ENCODE measurements at places on chromosomes 6 and 20.

GRCh38 chr6:47360388-47360787, 50.7 kb upstream of the TNFRSF21 start:
- DNase-seq = no peak

DNA sequence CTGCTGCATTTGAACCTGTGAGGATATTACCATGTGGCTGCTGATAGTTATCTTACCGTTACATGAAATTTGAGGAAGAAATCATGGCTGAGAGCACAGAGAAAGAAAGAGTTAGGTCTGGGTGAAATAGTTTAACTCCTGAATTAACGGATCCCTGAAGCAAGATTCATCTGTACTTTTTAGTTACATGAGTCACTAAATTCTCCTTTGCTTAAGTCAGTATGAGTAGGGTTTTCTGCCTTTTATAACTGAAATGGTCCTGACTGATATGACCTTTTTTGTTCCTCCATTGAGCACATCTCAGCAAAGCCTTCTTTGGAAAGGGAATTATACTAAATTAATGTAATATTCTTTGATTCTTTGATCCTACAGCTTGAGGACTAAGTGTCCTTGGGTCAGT, 333.3 kb upstream of the ZFP64 start:
- DNase-seq = no peak

DNA sequence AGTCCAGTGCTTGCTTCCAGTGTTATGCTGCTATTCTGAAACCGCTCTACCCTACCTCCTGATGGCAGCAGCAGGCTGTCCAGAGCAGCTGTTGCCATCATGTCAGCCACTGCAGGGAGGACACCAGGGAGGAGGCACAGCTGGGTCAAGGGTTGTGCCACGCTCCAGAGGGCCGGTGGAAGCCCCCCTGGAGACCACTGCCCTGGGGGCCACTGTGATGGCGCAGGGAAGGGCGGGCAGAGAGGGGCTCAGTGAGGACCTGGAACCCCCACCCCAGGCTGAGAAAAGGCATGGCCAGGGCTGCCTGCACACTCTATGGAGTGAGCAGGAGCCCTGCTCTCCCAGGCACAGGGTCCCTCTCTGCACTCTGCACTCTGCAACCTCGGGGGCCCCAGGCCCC, 271.3 kb upstream of the BTBD3 start:
- peak; percentile 20 for DNase-seq

DNA sequence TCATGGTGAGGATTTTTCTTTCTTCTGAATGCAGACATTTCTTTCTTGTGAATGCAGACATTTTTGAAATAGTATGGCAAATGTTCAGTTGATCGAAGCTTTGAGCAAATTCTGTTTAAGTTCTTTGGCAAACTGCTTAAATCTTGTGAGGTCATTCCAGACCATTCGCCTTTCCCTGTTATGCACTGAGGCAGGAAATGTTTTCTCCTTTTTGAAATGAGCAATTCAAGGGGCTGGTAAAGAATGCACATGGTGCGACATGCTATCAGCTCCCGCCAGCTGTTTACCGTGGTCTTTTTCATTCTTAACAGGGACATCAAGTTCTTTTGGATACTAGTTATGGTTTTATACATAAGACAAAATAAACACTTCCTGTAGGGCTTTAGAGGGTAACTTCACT, 112.0 kb upstream of the CCN2 start:
- DNase-seq = no peak

GRCh38 chr20:38402816-38403215, 32.3 kb downstream of the SNHG17 start:
- no peak for DNase-seq

DNA sequence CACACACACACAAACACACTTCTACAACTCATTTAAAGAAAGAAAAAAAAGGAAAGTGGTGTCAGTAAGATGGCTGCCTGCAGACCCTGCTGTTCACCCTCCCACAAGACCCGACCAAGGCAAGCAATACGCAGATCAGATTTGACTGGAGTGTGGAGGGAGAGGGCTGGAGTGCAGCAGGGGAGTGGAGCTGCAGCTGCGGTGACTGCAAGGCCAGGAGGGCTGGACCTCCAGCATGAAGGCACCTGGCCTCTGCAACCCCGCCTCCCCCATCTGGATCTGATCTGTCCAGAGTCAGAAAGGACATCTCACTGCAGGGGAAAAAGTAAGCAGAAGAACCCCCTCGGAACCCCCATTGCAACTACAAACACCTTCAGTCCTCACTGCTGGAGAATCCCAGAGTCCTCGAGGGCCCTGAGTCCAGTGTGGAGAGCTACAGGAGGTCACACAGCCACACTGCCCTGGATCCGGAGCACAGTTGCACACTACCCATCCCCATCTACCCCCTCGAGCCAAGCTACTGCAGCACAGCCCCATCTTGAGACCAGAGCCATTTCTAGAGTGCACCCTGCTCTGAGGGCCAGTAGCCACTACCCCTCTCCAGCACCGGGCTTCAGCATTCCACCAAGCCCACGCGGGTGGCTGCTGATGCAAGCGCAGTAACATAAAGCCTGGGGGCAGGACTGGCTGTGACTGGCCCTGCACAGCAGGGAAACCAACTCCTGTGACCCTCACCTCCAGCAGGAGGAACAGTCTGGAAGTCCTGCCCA, 41.9 kb upstream of the SRSF6 start:
- DNase-seq = no peak

DNA sequence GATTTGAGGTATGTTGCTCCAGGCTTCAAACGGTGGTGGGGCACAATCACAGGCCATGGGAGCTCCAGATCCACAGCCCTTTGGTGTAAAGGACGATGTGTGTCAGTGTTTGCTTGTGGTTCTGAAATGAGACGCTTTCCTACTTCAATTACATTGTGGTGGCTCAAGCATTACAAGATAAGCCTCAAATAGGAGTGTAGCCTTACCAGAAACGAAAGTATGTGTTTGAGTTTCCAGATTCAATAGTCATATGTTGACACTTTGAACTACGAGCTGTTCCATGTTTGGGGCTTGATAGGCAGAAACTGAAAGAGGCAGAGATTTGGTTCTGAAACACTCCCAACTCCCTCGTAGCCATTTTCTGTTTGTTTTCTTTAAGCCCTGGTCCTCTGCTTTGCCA, 187.1 kb downstream of the MYLK4 start:
- no peak for DNase-seq

DNA sequence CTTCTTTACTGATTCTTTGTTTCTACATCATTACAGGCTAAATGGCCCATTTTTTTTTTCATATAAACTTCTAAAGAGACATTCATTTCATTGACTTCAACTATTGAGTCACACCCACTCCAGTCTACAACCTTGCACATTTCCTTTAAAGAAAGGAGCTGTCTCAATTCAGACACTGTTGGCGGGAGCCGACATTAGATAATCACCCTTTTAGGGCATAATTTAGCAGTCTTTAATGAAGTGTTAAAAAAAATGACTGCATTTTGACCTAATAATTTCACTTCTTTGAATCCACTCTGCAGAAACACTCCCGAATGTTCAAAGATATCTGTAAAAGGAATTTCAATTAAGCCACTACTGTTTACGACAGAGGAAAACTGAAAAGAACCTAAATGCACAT, 1.5 kb downstream of the EPM2A start:
- no peak for DNase-seq

GRCh38 chr6:49556429-49556837, 6.0 kb downstream of the C6orf141 start:
- DNase-seq = peak; percentile 39

DNA sequence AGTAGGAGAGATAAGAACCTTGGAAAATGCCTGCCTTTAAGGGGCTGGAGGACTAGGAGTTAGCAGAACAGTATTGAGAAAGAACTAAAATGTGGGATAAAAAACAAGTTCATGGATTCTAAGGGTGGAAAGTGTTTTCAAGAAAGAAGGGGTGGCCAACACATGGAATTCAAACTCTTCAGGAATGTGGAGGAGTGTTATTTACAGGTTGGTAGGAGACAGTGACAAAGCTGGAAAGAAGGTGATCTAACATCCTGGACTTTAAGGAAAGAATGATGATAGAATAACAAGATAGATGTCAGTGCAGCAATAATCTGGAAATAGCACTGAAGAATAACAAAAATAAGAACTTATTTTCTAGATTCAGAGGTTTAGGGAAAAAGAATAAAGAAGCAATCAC, 54.0 kb upstream of the TNFRSF21 start:
- DNase-seq = no peak

DNA sequence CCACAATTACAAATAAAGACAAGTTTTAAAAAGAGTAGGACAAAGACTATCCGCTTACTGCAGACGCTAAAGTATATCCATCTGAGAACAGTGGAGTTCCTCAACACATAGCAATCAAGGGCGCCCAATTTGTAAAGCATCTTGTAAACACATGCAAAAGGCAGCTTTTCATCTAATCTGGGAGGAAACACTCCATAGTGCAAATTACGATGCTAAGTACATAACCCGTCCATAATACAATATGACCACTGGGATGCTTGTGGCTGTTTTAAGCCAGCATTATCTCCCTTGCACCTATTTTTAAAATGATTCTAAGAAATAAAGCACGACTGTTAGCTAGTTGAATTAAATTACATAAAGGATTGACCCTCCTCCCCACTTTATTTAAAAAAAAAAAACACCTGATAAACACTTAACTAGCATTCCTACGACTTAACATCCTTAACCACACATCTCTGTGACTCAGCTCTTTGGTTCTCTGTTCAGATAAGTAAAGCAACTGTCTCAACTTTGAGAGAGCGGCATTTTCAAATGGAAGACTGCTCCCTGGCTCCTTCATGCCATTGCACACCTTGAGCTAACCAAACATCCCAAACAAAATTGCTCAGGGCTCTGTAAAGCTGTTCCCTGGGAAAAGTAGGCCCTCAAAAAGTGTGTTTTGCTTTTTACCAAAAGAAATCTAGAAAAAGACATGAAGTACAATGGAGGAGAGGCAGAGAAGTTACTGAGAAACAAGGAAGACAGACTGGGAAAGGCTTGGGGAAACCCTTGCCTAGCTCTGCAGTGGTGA, 14.2 kb downstream of the SLC22A23 start:
- no peak for DNase-seq

DNA sequence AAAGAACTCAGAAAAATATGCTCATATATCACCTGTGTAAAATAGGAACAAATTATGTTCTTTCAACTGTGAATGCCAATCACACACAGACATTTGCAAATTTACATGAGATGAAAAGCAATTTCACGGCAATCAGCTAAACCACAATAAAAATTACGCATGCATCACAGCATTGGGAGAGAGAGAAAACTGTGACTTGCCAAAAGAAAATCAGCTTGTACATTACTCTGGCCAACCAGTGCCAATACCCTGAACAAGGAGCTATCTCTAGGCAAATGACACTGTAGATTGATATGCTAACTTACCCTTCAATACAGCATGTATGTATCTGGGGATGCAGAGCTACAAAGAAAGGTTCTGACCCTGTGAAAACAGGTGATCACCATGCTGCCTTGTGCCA, 515.6 kb downstream of the EYS start:
- DNase-seq = no peak

- no peak for DNase-seq
These were observed 1005.5 kb upstream of the CITED2 start for GRCh38 chr6:140379919-140380318.

GRCh38 chr20:63344616-63345327, 16.4 kb downstream of the CHRNA4 start:
- no peak for DNase-seq

All from iPS-NIHi11 (cell line).